ENCODE measurements at places on chromosomes 6 and 20. TPM values are rescaled to one million over a fixed set of nuclear protein-coding genes. Genes with fewer than 3 reads are reported as not detected.

The SPDEF gene
- 1.4 TPM for total RNA-seq

The F13A1 gene
- total RNA-seq: 10.3 TPM

- no peak for DNase-seq
Measured at GRCh38 chr6:67748521-67748920, 886.6 kb upstream of the ADGRB3 start.

DNA sequence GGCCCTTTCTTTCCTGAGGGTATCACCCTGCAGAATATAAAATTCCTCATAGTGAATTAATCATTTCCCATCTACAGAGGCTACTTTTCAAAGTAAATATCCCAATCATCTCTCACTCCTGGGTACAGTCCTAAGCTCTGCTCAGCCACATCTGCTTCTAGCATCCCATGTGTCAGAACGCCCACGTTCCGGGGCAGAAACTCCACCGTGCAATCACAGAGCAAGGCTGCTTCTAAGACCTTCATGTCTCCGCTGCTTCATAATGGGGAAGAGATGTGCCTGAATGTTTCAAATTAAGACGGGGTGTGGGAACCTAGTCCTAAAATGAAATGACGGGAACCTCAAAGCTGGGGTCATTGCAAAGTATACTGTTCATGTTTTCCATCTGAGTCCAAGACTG lies 208.8 kb upstream of the GMDS start:
- no peak for DNase-seq

DNA sequence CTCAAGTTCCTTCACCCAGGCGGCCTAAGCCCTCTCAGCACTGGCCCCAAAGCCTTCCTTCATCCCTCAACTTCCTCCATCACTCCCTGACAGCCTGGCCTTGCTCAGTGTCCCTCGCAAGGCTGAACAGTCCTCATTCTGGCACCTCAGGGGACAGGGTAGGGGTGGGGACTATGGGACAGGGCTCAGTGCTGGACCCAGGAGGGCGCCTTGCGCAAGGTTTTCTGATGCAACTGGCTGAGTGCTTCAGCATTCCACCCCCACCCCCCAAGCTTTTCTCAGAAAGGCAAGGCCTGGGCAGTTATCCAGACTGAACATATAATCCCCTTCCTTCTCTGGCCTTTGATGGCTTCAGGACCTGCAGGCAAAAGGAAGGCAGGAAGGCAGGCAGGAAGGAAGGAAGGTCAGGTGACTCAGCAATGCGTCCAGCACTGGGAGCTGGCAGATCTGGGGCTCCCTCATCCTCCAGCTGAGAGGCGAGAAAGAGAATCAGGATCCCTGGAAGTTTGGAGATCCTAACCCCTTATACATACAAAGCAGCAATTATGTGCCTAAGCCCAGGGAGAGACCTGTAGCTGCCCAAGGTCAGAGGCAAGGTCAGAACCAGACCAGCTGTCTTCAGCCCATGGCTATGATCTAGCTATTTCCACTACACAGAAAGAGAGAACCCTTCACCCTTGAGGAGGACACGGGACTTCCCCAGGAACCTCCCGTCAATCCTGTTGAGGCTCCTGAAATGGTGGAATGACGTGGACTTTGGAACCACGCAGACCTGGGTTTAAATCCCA lies 8.6 kb upstream of the TRIB3 start:
- no peak for DNase-seq

All from dorsolateral prefrontal cortex (tissue), 122 donors.